ENCODE measurements at places on chromosomes 16 and 17.

DNA sequence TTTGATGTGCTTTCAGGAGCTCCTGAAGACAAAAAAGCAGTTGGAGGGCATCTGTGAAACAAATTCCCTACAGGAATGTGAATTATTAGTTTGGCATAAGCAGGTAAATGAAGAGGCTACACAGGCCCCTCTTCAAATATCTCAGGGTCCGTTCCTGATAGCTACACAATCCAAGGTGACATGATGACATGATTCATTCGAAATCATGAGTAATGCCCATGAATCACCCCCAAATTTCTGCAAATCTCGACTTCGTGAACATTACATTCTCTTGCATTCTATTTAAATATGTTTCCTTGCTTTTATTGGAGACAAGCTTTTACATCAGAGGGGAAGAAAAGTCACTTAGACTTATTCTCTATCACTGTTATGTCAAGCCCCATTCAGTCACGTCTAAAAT is 22.3 kb downstream of the GAN start:
- DNase-seq = no peak

DNA sequence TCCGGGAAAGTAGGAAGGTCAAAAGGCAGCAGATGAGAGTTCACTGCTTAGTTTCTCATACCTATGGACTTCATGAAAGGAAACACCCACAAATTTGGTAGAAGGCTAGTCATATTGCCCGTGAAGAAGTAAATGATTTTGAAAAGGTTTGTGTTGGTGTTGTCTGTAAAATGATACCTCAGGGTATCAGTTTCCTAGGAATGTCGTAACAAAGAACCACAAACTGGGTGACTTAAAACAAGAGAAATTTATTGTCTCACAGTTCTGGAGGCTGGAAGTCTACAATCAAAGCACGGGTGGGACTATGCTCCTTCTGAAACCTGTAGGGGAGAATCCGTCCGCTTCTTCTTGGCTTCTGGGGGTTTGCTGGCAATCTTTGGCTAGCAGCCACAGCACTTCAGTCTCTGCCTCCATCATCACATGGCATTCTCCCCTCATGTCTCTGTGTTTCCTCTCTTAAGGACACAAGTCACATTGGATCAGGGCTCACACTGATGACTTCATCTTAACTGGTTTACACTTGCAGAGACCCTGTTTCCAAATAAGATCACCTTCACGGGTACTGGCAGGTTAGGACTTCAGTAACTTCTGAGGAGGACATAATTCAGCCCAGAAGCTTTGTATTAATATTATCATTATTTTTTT is 2.0 kb upstream of the NAE1 start:
- no peak for DNase-seq

DNA sequence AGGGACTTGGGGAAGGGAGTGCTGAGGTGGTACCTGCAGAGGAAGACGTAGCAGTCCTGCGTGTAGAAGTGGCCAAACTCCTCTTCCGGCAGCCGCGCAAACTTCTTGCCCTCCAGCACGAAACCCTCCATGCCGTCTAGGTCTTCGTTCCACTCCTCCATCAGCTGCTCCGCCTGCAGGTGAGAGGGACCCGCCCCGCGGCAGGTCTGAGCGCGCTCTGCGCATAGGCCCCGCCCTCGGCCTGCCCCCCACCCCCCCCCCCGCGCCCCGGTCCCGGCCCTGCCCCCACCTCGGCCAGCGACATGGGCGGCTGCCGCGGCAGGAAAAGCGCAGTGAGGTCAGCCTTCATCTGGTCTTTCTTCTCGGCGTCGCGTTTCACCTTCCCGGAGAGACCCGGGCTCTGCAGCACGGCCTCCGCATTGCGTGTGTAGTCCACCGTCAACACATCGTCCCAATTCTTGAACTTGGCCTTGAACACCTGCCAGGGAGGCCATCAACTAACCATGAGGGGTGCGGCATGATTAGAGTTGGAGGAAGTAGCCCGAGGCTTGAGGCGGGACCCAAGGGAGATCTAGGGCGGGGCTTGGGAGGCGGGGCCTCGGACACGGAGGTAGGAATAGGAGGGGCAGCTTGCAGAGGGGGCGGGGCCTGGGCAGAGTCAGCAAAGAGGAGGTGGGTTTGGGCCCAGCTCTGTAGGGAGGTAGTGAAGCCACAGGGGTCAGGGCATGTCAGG is 11.5 kb downstream of the FLII start:
- no peak for DNase-seq

GRCh38 chr16:84294117-84294516 is 561 bp upstream of the WFDC1 start:
- no peak for DNase-seq

GRCh38 chr16:57004387-57005250 is 15.3 kb downstream of the NLRC5 start:
- DNase-seq = no peak

DNA sequence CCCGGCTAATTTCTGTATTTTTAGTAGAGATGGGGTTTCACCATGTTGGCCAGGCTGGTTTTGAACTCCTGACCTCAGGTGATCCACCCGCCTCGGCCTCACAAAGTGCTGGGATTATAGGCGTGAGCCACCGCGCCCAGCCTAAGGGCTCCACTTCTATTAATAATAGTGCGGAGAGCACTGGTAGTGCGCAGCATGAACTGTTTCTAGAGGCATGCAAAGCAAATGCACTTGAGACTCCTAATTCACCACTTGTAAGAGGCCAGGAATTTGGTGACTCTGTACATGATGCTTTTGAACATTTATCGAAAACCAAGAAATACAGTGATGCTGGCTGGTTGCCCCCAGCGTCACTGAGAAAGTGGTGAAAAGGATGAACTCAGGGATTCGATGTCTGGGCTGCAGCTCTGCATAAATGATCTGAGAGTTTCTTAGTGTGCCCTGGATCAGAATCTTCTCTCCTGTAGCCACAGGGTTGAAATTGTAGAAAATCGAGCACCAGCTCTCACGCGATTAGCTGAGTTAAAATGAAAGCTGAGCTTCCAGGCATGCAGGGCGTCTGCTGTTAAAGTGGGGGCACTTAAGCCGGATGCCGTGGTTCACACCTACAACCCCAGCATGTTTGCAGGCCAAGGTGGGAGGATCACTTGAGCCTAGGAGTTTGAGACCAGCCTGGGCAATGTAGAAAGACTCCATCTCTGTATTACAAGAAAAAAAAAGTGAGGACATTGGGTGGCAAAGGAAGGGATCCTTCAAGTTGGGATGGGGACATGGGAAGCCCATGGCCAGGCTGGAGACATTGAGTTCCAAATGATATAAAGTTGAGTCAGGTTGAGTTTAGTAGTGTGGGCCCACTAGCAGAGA is 4.8 kb downstream of the RNF213 start:
- no peak for DNase-seq

GRCh38 chr17:15281909-15282308 is 16.8 kb upstream of the PMP22 start:
- DNase-seq = no peak

DNA sequence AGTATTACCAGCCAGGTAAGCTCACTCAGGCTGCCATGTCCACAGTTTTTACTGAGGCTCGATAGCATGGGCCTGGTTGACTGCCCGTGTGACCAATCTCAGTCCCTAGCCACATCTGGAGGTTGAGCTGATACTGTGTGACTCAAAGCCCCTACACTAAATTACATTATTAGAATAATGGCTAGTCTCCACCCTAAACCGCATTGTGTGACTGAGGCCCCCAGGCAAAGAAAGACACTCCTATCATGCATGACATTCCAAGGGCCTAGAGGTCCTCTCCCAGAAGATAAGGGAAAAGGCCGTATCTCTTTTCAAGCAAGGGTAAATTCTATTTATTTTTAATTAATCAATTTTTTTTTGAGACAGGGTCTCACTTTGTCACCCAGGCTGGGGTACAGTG is 505.3 kb downstream of the HAPSTR1 start:
- no peak for DNase-seq

- DNase-seq = peak; percentile 81
Observed at GRCh38 chr17:68777243-68777855, 176.2 kb upstream of the FAM20A start.

GRCh38 chr17:71726341-71726740 is 394.5 kb upstream of the SOX9 start:
- no peak for DNase-seq

DNA sequence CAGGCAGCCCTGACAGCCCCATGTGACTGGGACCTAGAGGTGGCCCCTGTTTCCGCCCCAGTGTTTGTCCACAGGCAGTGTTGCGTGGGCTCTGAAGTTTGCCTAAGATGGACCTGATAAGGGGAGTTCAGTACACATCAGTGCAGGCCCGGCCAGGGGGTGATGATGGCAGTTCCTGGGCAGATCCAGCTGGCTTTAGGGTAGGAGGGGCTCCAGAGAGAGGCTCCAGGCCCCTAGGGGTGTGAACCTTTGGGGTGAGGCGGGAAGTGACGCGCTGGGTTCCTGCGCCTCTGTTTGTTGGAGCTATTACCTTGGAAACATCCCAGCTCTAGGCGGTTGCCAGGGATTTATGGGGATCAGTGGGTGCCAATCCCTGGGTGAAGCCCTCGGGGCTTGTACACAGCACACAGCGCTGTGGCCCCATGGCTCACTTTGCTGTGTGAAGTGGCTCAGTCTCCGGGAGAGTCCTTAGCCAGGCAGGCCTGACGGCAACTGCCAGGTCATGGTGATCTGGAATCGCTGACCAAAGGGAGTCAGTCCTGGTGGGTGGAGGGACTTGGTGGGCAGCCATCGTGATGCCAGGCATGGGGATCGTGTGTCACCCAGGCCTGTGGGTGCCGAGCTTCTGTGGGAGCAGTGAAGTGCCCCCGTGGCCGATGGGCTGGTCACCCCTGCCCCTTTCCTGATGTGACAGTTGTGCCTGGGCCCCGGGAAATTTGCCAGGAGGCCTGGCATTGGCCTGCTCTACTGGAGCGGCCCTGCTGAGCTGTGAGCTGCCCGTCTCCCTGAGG is 146.1 kb downstream of the SEC14L1 start:
- no peak for DNase-seq

- no peak for DNase-seq
Observed at GRCh38 chr16:66435896-66436295, 8.8 kb downstream of the BEAN1 start.

DNA sequence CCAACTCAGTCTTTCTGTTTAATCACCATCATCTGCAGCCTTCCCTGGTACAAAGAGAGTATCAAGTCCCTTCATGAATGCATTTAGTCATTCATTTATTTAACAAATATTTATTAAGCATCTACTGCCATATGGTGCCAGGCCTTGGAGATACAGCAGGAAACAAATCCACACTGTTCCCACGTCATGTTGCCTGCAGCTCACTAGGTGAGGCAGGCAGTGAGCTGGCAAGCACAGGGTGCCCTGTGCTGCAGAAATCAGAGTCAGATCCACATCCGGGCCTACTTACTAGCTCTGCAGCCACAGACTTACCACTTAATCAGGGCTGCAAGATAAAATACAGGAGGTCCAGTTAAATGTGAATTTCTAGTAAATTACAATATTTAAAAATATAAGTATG is 38.5 kb upstream of the CES5A start:
- DNase-seq = no peak

- no peak for DNase-seq
Observed at GRCh38 chr17:49725452-49726130, 17.8 kb upstream of the SLC35B1 start.

DNA sequence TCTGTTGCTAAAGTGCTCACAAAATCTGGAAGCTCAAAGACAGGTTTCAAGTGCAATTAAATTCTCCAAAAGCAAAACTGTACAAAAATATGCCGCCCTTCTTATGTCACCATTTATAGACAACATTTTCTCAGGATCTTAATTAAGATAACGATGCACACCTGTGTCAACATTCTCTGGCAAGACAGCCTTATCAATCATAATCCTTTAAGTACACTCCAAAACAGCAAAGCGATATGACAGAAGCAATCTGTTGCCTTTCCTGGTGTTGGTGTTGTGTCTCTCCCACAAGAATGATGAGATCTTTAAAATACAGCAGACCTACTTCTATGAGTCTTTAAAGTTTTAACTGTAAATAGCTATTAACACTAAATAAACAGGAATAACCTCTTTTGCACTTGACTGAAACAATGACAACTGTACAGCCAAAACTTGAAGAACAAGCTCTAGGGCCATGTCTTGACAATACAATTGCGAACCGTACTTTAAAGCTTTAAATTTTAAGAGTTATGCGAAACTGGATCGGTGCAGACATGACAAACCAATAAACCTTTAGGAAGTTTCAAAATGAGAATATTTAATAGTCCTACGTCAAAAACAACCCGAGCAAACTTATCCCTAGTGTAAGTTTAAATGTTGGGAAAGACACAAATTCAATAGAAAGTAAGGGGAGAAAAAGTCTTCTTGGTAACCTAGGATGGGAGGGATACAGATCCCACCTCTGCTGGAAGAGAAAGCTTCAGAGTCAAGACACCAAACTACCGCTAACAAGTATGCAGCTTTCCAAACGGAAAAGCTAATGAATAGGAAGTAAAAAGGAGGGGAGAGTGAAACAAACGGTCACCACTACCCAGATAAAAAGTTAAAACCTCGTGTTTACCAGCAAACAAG is 3.3 kb upstream of the IRX5 start:
- DNase-seq = no peak

DNA sequence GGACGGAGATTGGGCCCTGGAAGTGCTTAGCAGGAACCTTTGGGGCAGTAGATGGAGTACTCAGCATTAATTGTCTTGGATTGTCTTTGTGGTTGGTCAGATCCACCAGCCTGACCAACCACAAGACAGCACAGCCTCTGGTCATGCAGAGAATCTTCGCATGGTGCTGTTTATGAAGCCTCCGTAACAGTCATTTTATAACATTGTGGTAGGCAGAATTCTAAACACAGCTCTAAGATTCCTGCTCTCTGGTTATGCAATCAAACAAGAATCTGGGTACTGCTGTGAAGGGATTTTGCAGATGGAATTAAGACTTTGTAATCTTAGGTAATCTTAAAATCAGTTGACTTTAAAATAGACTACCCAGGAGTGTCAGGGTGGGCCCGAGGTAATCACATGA is 312.2 kb upstream of the GOT2 start:
- peak; percentile 79 for DNase-seq

GRCh38 chr16:81647527-81647926 is 131.6 kb upstream of the PLCG2 start:
- DNase-seq = peak; percentile 77

GRCh38 chr17:39650121-39650579 is 13.2 kb downstream of the STARD3 start:
- no peak for DNase-seq

GRCh38 chr17:6479622-6480302 is 35.5 kb downstream of the PIMREG start:
- DNase-seq = peak; percentile 18

- peak; percentile 25 for DNase-seq
Observed at GRCh38 chr16:56777482-56777881, 47.6 kb downstream of the NUP93 start.

DNA sequence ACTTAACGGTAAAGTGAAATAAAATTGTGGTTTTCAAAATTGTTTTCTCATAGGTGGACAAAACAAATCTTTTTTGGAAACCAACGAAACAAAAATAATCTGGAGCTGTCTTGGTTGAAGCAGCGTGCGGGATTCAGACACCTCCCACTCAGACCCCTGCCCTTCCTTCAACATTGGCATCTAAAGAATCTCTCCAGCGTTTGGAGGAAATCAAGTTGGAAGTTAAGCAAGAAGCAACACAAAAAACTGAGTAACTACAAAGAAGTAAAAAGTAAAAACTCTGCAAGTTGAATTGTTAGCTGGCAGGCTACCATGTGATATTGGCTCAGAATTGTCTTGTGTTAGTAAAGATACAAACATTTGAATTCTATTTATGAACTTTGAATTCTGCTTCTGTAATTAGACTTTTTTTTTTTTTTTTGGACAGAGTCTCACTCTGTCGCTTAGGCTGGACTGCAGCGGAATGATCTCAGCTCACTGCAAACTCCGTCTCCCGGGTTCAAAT is 361.0 kb upstream of the PMFBP1 start:
- DNase-seq = peak; percentile 37

- no peak for DNase-seq
Observed at GRCh38 chr16:85462714-85463611, 150.2 kb upstream of the GSE1 start.

GRCh38 chr17:67050471-67051154 is 6.3 kb downstream of the CACNG1 start:
- no peak for DNase-seq

Measured in fibroblast of upper back skin (primary cell).